Frontal cortex (tissue), 4 donors: ENCODE measurements at places on chromosomes 2 and 18. TPM values are rescaled to one million over a fixed set of nuclear protein-coding genes. Genes with fewer than 3 reads are reported as not detected.

DNA sequence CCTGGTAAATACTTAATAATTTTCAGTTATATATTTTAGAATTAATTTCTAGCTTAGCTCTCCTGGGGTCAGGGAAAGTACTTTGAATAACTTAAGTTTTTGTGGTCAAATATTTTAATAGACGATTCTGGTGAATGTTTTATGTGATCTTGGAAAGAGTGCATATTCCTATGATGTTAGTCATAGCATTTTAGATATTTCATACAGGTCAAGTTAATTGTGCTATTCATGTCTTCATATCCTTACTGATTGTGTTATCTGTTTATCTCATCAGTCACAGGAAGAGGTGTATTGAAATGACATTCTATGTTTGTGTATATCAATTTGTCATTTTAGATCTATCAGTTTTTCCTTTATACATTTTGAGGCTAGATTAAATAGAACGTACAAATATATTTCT is 576.2 kb downstream of the CPS1 start:
- DNase-seq = no peak

DNA sequence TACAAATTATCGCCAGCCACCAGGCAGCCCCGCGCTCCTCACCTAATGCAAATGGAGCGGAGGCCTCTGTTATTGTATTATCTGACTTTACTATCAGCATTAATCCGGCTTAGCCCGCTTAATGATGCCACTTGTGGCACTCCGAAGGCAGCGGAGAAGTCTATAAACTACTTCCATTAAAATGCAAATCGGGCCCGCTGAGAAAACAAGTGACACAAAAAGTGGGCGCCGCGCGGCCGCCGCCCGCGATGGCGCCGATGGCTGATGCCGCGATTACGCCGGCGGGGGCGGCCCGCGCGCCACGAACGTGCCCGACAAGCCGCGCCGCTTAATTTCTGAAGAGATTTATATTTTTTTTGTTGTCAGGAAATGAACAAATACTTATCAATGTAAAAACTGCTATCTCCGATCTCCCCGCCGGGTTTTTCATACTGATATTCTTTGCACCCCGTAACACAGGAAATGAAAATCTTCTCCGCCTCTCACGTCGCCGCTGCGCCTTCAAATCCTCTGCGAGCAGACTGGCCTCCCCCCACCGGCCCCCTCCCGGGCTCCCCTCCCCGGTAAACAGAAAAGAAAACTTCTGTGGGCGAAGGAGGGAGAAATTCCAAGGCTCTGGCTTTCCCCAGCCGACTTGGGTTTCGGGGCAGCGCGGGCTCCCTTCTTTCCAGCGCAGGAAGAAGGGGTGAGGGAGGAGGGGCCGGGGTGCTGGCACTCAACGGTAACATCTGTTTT is 221.8 kb downstream of the INSIG2 start:
- DNase-seq = peak; percentile 39

- DNase-seq = no peak
Measured at GRCh38 chr2:226308323-226308680, 491.3 kb downstream of the IRS1 start.

DNA sequence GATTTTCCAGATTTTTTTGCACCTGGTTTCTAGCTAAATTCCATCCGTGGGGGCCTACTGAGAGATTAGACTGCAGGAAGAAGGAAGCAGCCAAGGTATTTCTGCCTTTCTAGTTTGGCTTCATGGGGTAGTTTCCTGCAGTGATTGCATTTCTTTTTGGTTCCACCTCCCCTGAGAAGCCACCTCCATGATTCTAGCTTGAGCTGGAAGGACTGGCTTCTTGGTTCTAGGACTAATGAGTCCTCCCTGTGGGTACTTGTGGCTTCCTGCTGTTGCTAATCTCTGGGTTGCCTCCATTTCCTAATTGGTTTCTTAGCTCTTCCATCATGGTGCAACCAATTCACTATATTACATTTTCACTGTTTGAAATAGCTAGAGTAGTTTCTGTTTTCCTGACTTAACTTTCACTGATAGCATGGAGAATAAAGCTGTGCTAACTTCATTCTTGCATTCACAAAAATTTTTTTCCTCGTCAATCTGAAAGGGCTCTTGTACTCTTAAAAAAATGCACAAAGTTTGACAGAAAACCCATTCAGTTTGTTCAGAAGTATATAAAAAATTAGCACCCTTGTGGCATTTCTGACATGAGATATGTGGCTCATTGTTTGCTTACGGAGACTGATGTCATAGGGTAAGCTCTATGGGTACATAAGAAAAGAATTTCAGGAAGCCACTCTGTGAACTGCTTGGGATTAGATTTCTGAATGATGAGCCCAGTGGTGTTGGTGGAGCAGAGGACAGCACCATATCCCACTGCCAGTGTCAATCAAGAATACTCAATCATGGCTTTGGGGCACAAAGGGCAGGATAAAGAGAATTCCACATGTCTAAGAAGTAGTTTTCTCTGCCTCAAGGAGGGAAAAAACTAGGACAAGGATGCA is 242.8 kb upstream of the RBMS1 start:
- DNase-seq = no peak

- no peak for DNase-seq
Measured at GRCh38 chr2:45337481-45337880, 273.6 kb downstream of the SRBD1 start.

DNA sequence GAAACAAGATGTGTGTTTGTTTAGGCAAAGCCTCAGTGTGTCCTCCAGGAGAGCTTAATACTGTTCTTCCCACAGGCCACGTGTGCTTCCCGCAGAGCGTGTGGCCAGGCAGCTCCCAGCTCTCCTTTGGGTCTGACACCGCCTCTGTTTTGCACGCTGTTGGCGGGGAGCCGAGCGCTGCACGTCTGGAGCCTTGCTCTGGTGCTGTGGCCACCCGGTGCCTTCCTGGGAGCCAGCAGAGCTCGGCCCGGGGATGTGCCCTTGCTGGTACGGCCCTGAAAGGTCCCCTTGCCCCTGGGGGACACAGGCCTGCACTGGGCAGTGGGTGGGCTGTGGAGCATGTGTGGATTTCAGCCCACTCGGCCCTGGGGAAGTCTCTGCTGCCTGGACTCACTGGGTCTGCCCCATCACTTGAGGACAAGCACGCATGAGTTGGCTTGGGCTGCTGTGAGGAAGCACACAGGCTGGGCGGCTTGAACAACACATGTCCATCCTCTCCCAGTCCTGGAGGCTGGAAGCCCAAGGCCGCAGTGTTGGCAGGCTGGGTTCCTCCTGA is 160.7 kb upstream of the HDAC4 start:
- no peak for DNase-seq

DNA sequence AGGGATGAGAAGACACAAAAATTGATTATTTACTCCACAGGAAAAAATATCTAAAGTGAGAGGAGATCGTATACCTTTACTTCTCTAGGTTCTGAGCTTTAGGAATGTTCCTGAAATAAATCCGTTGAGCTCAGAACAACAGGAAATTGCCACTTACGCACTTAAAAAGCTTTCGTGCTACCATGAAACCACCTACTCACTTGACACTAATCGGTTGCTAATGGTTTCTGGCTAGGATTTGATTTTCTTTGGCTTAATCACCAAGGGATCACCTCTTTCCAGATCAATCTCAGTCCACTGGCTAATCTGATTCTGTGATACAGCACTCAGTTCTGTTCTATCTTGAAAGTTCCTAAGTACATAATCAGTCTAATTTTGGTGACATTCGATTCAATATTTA is 419.6 kb downstream of the DLGAP1 start:
- no peak for DNase-seq

DNA sequence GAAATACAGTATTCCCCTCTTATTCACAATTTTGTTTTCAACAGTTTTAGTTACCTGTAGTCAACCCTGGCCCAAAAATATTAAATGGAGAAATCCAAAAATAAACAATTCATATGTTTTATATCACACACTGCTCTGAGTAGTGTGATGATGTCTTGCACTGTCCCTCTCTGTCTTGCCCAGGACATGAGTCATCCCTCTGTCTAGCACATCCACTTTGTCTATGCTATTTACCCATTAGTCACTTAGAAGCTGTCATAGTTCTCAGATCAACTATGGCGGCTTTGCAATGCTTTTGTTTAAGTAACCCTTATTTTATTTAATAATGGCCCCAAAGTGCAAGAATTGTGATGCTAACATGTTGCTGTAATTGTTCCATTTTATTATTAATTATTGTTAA is 380.6 kb upstream of the REG3G start:
- no peak for DNase-seq

DNA sequence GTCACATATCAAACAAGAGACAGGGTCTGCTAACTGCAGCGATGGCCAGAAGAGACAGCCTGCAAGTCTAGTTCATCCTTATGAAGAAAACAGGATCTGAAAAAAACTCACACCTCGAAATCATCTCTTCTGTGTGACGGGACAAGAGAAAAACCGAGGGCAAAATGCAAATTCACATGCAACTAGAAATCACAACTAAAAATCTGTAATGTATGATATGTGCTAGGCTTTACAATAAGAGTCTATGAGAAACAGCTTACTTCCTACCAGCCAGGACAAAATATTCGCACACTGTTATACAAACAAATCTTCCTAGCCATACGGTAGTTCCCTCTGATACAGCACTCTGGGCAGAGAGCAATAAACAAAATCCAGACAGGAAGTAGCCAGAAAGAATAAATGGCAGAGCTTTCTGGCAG is 48.8 kb downstream of the ANKRD44 start:
- DNase-seq = no peak

- DNase-seq = no peak
Measured at GRCh38 chr2:237700512-237701032, 73.2 kb downstream of the LRRFIP1 start.

- no peak for DNase-seq
Measured at GRCh38 chr2:240196716-240197461, 56.4 kb upstream of the OTOS start.

DNA sequence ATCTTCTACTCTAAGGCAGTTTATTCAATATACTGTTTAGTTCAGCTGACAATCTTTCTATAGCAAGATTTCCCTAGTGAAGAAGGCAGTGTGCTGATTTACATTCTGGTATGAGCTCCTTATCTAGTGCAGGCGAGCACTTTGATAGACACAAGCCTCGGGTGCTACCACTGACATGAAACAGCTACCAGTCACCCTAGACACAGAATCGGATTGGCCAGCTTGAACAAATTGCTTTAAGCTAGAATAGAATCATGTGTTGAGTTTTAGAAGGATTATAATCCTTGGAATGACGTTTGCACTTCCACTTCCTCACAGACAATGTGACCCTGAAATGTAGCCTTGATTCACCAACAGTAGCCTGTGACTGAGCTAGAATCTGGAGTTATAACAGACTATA is 394.0 kb downstream of the EPHA4 start:
- DNase-seq = no peak

DNA sequence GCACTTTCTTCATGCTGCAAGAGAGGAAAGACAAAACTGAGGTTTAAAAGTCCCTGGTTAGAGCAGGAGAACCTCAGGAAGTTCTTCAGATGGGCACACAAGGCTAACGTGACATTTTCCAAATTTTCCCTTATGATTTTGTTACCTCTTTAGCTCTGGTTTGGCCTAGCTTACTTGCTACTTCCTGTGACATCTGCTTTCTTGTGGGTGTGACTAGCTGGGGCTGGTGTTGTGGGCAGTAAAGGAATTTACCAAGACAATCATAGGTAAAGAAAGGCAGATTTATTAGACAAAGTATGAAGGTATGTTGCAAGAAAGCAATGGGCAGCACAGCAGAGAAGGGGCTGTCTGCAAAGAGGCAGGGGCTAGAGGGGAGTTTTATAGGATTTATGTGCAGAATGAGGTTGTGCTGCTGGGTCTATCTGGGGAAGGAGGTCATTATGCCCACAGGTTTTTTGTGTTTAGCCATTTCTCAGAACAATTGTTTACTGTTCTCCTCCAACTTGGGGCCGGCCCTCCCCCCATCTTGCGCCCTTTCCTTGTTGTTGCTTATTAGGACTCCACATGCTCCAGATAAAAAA is 6.7 kb upstream of the TNP1 start:
- DNase-seq = no peak

- DNase-seq = no peak
Measured at GRCh38 chr2:128458505-128458904, 139.8 kb upstream of the HS6ST1 start.

Gene HMSD
- total RNA-seq = not detected

Gene SERPINB13
- 0.41 TPM for total RNA-seq

Gene EIF2AK3
- 28.9 TPM for total RNA-seq

Gene TUBA3E
- not detected for total RNA-seq

Gene CFC1
- 0.41 TPM for total RNA-seq
